ENCODE measurements at places on chromosomes 3 and 15. TPM values are rescaled to one million over a fixed set of nuclear protein-coding genes. Genes with fewer than 3 reads are reported as not detected.

Gene CHAC1
- polyA plus RNA-seq = 3.5 TPM

Gene TBC1D2B
- 25.2 TPM for polyA plus RNA-seq

Gene HYKK
- polyA plus RNA-seq = 1.8 TPM

Gene SERPINI1
- polyA plus RNA-seq = 0.90 TPM

Gene FBXO40
- polyA plus RNA-seq = not detected

Gene MNS1
- polyA plus RNA-seq = 0.45 TPM

Gene GOLGA6L26
- not detected for polyA plus RNA-seq

Gene CHCHD4
- 11.2 TPM for polyA plus RNA-seq

Gene TRH
- polyA plus RNA-seq = not detected

Gene ARHGEF26
- 25.8 TPM for polyA plus RNA-seq

Gene MAP1A
- polyA plus RNA-seq = 0.15 TPM

Gene EXD1
- not detected for polyA plus RNA-seq

Gene OXSM
- 18.0 TPM for polyA plus RNA-seq

Gene ZNF385D
- polyA plus RNA-seq = 0.08 TPM

Gene GABRB3
- polyA plus RNA-seq = 0.38 TPM

Gene RFTN1
- polyA plus RNA-seq = 11.8 TPM

Gene CYP8B1
- polyA plus RNA-seq = 218 TPM

Gene ZKSCAN7
- polyA plus RNA-seq = 1.1 TPM

Gene STAC
- polyA plus RNA-seq = 0.21 TPM

Gene TEX9
- 0.50 TPM for polyA plus RNA-seq

Gene CNBP
- polyA plus RNA-seq = 183 TPM

Gene SEMA7A
- 1.4 TPM for polyA plus RNA-seq

Gene RABL3
- polyA plus RNA-seq = 13.0 TPM

Gene ZNF860
- not detected for polyA plus RNA-seq

Gene CFAP20DC
- polyA plus RNA-seq = 0.98 TPM

Gene TRIM42
- not detected for polyA plus RNA-seq

Gene ZNF774
- 0.57 TPM for polyA plus RNA-seq

Gene TAGLN3
- not detected for polyA plus RNA-seq

Gene ZIC4
- polyA plus RNA-seq = 0.06 TPM

Gene MYLK
- 35.4 TPM for polyA plus RNA-seq

Gene ACP3
- polyA plus RNA-seq = not detected

Gene ACOX2
- polyA plus RNA-seq = 214 TPM

Measured in liver (tissue), 10 donors.